ENCODE measurements at places on chromosomes 12 and 14. TPM values are rescaled to one million over a fixed set of nuclear protein-coding genes. Genes with fewer than 3 reads are reported as not detected.

GRCh38 chr12:5923043-5923605 lies 21.9 kb downstream of the ANO2 start:
- no peak for DNase-seq
- no peak overlapping the region for H3K27ac ChIP-seq
- no peaks in the 10 kb centered on the region for H3K36me3 ChIP-seq
- no peaks in the 10 kb centered on the region for H3K27me3 ChIP-seq
- H3K4me3 ChIP-seq = no peak overlapping the region
- H3K4me1 ChIP-seq = no peaks in the 10 kb centered on the region

- peak overlapping the region; percentile 27 for H3K4me3 ChIP-seq
- no peak for DNase-seq
- H3K27ac ChIP-seq = peak overlapping the region; percentile 86
- no peaks in the 10 kb centered on the region for H3K27me3 ChIP-seq
Observed at GRCh38 chr14:94390372-94391086, 2.1 kb upstream of the SERPINA1 start.

DNA sequence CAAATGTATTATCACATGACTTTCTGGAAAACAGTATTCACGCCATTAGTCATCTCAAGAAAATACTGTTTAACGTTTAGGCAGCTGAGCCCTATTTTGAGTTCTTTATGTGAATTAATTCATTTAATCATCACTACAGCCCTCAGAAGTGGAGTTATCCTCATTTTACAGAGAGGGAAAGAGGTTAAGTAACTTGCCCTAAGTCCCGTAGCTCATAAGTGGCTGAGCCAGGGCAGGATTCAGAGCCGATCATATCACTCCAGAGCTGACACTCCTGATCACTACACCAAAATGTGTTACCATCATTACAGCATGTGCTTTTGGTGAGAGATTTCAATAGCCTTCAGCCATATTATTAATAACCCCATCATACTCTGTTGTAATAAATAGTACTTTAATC lies 210.6 kb downstream of the FBXL14 start:
- no peak overlapping the region for H3K27ac ChIP-seq
- no peaks in the 10 kb centered on the region for H3K27me3 ChIP-seq
- H3K4me1 ChIP-seq = no peaks in the 10 kb centered on the region
- no peaks in the 10 kb centered on the region for H3K36me3 ChIP-seq
- DNase-seq = no peak
- H3K4me3 ChIP-seq = no peak overlapping the region

DNA sequence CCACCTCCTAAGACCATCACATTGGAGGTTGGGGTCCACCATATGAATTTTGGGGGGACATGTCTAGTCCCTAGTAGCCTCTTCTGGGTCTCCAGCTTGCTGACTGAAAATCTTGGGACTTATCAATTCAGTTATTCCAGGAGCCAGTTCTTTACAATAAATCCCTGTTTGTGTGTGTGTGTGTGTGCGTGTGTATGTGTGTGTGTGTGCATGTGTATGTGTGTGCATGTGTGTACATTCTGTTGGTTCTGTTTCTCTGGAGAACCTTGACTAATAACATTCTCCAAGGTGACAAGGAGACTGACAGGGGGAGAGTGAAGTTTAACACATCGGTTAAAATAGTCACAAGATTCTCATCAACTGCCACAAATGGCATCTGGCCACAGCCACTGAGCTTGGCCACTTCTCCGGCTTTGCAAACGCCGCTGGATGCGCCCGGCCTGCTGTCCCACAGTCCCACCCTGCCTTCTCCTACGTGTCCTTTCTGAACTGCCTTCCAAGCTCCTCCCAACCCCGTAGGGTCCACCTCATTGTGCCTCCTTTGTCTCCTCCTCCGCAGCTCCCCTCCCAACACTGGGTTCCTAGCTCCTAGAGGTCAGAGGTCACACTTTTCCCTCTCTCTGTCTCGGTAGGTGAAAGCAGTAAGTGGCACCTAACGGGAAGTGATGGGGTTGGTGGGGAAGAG lies 88.1 kb upstream of the DIO3 start:
- no peaks in the 10 kb centered on the region for H3K36me3 ChIP-seq
- H3K4me3 ChIP-seq = no peak overlapping the region
- no peak overlapping the region for H3K27ac ChIP-seq
- H3K4me1 ChIP-seq = no peaks in the 10 kb centered on the region
- no peak for DNase-seq

The CMA1 gene
- total RNA-seq = not detected

The CCDC38 gene
- total RNA-seq = not detected
